ENCODE measurements at places on chromosomes 5 and 9.

GRCh38 chr5:61523997-61524396 lies 191.9 kb downstream of the ZSWIM6 start:
- no peak for DNase-seq

DNA sequence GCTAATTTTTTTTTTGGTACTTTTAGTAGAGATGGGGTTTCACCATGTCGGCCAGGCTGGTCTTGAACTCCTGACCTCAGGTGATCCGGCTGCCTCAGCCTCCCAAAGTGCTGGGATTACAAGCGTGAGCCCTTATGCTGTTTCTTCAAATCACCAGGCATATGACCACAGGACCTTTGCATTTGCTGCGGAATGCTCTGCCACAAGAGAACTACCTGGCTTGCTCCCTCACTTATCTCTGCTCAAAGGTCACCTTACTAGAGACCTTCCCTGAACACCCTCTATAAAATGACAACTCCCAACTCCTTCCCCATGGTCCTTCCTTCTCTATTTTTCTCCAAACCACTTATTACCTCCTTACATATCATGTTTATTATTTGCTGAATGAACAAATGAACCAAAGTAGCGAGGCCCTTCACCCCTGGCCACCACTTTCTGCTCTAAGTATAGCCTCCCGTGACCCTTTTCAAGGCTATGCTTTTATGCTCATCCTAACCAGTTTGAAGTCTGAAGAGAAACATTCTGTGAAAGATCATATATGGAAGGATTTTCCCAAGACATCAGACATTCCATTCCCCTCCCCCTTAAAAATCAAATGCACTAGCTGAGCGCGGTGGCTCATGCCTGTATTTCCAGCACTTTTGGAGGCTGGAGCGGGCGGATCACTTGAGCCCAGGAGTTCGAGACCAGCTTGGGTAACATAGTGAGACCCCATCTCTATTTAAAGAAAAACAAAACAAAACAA lies 1.3 kb downstream of the ZER1 start:
- DNase-seq = no peak

DNA sequence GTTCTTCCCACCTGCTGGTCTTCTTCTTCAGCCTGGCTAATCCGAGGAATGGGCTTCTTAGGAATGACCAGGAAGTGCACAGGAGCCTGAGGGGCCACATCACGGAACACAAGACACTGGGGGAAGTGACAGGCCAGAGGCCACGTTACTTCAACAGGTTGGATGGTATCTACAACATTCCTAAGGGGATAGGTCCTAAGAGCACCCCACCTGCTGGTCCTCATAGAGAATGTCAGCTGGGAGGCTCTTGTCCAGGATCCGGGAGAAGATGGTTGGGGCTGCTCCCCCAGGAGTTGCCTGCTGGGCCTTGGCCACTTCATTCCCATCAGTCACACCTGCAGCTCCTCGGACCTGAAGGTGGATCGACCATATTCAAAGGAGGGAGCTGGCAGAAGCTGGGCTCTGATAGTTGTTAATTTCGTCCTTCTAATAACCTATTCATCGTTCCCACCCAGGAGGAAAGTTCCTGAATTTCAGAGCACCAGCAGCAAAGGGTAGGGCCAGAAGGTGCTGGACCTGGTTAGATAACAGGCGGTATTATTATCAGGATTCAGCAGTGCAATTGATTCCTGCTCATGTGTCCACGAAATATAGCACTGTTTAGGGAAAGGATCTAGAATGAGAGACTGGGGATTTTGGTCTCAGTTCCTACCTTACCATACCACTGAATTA lies 1.3 kb downstream of the HINT2 start:
- no peak for DNase-seq

DNA sequence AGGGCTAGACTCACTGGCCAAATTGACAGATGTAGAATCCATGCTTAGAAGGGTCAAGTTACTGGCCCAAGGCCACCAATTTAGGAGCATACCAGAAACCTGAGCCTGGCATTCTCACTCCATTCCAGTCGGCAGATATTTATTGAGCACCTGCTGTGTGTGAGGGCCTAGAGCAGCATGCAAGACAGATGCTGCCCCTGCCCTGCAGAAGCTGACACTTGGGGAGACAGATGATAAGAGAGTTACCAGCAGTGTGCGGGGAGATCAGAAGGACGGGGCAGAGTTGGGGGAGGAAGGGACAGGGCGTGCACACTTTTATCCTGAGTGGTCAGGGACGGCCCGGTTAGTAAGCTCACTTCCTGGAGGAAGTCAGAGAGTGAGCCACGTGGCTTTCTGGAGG lies 111.5 kb upstream of the RAPGEF1 start:
- DNase-seq = no peak

DNA sequence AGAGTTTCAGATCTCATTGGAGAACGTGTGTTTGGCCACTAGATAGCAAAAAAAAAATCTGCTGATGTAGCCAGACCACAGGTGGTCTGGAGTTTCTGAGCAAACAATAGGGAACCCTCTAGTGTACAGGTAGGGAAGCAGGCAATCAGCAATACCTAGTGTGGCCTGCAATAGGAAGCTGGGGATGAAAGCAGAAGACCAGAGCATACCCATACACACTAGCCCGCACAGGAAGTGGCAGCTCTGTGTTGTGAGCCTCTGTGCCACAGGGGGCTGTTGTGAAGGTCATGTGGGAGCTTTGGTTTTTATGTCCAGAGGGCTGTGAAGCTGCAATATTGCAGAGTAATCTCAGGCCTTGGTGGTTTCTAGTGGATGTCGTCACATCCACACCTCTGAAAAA lies 81.2 kb downstream of the MTAP start:
- DNase-seq = no peak

- peak; percentile 9 for DNase-seq
Measured at GRCh38 chr5:55936100-55936693, 58.6 kb downstream of the IL6ST start.

GRCh38 chr5:90356622-90357021 lies 52.9 kb downstream of the CETN3 start:
- no peak for DNase-seq

DNA sequence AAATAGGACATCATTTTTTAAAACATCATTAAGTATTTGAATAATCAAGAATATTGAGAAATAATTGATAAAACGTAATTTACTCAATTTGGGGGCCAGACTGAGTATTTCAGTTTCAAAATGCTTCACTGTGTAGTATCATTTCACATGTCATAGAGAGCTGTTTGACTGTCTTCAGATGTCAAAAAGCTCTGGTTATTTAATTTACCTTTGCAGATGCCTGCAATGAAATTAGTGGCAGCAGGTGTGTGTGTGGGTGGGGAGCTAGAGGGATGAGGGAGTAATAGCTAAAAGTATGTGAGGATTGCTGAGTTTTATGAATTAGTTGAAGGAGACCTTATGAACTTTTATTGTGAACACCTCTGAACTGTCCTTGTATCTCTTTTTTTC lies 567.2 kb upstream of the MEF2C start:
- no peak for DNase-seq

GRCh38 chr9:98057138-98057799 lies 737 bp downstream of the NANS start:
- DNase-seq = no peak

GRCh38 chr5:5884593-5884992 lies 462.1 kb downstream of the ICE1 start:
- no peak for DNase-seq

DNA sequence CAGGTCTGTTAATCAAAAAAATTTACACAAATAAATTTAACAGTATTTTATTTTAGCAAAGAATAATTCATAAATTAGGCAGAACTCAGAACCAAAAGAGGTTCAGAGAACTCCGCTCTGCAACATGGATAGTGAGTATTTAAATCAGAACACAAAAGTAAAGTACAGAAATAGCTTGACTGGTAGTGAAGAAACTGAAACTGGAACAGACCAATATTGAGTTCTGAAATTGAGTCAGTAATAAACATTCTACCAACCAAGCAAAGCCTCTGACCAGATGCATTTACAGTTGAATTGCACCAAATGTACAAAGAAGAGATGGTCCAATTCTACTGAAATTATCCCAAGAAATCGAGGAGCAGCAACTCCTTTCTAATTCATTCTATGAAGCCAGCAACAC lies 1542.8 kb downstream of the EFNA5 start:
- no peak for DNase-seq

- no peak for DNase-seq
Measured at GRCh38 chr5:71939452-71940230, 167.6 kb upstream of the MAP1B start.

DNA sequence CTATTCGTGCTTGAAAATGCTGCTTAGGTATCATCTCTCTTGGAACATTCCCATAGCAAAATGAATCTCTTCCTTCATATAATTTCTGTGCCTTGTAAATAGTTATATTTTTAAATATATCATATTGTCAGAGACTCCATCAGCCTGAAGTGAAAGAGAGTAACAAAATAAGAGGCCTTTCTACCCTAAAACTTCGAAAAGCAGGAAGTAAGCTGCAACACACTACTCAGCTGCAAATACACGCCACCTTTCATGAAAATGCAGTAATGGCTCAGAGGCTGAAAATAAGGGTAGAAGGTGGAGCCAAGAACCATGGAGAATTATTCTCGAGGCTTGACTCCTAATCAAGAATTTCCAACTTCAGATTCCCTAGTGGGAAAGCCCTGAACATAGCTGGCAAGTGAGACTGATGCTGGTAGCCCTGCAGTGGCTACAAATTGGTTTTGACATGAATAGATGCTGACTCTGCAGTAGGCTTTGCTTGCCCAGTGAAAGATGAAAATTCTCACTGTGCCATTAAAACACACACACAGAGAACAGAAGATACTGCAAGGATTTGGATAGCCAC lies 30.2 kb upstream of the PTGER4 start:
- DNase-seq = no peak

DNA sequence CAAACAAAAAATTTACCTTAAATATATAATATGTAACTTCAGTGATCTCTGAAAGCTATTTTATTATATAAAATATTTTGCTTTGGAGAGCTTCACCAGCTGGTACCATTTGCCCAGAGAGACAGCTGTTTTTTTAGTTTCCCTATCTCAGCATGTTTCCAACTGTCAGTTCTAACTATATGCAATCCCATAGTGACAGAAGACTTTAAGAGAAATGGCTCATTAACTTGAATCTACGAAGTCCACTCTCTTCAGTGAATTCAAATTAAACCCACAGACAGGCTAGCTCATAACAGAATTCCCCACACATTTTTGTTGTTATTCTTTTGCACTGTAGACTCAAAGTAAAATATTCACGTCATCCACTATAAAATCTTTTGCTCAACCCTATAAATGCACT lies 251.8 kb upstream of the POU5F2 start:
- no peak for DNase-seq

DNA sequence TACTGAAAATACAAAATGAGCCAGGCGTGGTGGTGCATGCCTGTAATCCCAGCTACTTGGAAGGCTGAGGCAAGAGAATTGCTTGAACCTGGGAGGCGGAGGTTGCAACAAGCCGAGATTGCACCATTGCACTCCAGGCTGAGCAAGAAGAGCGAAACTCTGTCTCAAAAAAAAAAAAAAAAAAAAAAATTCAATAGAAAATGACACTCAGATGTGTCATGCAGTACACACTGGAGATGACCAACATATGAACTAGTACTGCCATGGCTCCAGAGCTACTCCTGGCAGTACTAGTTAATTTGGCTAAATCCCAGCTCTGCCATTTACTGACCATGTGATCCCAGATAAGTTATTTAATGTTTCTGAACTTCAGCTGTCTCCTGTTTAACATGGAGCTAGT lies 7.3 kb downstream of the ATOX1 start:
- no peak for DNase-seq

Data from NCI-H2107 (cell line).